ENCODE measurements at places on chromosomes 6 and 20. TPM values are rescaled to one million over a fixed set of nuclear protein-coding genes. Genes with fewer than 3 reads are reported as not detected.

GRCh38 chr6:143187238-143187923 is 126.7 kb downstream of the AIG1 start:
- no peaks in the 10 kb centered on the region for H3K27me3 ChIP-seq
- no peaks in the 10 kb centered on the region for H3K4me1 ChIP-seq
- H3K36me3 ChIP-seq: peaks cover 7% of the 10 kb centered on the region
- DNase-seq: no peak

- no peaks in the 10 kb centered on the region for H3K4me1 ChIP-seq
- DNase-seq: no peak
- no peaks in the 10 kb centered on the region for H3K27me3 ChIP-seq
- no peak overlapping the region for H3K27ac ChIP-seq
Measured at GRCh38 chr20:2217857-2218539, 77.8 kb upstream of the TGM3 start.

- H3K4me1 ChIP-seq: peaks cover 5% of the 10 kb centered on the region
- H3K27ac ChIP-seq: no peak overlapping the region
- peaks cover 1% of the 10 kb centered on the region for H3K36me3 ChIP-seq
- DNase-seq: no peak
- no peak overlapping the region for H3K4me3 ChIP-seq
Measured at GRCh38 chr6:128118401-128118800, 217.5 kb upstream of the THEMIS start.

The TNFRSF21 gene
- total RNA-seq: 49.7 TPM

The NKX2-2 gene
- 15.5 TPM for total RNA-seq

Data from progenitor cell of endocrine pancreas (in vitro differentiated cells).